ENCODE measurements at places on chromosomes 3 and 15. TPM values are rescaled to one million over a fixed set of nuclear protein-coding genes. Genes with fewer than 3 reads are reported as not detected.
A peak's percentile ranks its signal among the peaks of the same experiment; 100 is the strongest.

GRCh38 chr3:5184499-5184898, 3.0 kb upstream of the EDEM1 start:
- no peak for ATAC-seq

The PLA1A gene
- total RNA-seq: 0.39 TPM

GRCh38 chr3:23811919-23812318, 6.2 kb downstream of the UBE2E1 start:
- peak; percentile 67 for ATAC-seq

- ATAC-seq: peak; percentile 74
Measured at GRCh38 chr3:17841190-17841828, 98.9 kb upstream of the TBC1D5 start.

DNA sequence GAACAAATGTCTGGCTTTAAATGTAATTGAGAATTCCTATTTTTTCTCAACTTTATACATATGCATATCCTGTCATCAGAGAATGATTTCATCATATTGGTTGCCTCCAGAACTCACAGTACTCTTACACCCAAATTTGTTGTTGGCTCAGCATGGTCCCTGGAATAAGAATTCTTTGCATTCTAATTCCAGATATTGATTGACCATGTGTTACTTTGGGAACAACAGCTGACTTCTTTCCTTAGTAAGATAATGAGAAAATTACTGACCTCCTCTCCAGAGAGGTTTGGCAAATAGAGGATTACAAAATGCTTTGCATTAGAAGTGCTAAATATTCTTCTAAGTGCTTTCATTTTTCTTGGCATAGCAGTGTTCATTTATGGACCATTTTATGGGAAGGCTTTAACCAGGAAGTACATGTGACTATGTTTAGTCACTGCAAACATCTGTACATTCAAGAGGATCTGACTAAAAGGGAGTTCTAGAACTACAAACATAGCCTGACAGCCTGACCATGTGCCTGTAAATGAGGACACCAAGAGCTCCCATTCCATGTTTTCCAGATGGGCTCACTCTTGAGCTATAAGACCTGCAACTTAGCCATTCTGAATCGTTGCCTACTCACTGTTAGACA, 391.6 kb upstream of the DPPA4 start:
- no peak for ATAC-seq

DNA sequence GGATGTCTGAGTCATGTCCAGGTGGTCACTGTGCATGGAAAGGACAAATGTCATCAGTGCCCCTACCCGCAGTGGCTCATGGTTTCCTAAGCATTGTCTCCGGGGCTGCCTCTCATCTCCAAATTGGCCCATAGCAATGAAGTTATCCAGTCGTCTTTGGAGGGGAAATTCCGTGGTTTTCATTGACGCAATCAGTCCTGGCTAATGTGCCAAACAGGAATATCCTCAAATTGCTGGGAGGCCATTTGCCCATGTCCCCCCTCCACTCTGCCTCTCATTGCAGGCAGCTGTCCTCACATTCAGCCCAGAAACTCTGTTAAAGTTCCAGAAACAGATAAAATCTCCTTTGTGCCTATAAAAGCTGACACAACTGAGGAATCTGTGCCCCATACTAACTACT, 81.6 kb downstream of the MCTP2 start:
- no peak for ATAC-seq

- no peak for ATAC-seq
Measured at GRCh38 chr3:35223632-35224394, 415.5 kb upstream of the ARPP21 start.

DNA sequence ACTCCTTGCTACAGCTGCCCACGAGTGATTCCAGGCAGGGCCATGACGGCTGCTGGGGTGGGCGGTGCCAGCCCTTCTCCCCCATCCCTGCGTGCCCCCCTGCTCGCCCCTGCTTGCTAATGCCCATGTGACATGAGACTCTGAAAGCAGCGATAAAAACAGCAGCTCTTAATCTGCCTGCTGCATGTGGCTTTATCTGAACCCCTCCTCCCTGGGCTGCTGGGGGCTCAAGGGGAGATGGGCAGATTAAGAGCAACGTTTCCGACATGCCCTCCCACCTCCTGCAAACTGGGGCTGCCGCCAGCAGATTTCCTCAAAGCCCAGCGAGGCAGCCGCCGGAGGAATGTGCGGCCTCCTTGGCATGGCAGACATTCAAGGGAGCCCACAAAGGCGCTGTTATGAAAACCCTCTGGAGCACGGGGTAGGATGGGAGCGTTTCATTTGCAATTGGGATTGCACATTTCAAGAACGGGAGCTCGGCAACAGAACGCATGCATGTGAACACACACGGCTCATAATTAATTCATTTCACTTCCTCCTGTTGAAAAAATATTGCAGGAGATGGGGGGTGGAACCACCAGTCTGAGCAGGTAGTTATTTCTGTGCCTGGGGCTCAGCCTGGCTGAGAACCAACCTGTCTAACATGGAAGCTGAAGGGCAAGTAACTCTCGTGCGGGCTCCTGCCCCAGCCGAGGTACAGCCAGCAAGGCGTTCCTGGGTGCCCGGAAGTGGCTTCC, 504.2 kb upstream of the PROK2 start:
- ATAC-seq: no peak

DNA sequence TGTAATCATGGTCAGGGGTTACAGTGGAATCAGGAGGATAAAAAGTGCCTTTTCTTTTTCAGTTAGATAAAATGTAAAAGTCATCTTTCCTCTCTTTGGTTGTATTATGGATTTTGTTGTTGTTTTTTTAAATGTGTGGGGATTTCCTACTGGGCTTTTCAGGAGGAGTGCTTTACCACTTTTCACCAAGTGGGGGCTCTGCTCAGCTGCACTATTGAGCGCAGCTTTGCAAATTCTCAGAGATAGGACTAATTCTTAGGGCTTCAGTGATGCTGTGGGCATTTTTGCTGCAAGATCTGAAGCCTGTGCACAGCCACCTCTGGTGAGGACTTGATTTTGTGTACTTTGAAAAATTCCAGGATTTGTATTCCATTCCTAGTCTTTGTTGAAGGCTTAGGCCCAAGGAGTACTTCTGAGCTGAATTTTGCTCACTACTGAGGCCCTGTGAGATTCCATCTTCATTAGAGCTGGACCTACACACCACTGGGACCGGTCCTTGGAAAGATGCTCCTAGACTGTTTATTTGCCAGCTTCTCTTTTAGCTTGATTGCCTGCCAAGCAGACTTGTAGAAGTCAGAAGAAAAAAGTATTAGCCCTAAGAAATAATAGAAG, 7.5 kb downstream of the GNB5 start:
- no peak for ATAC-seq

- no peak for ATAC-seq
Measured at GRCh38 chr3:151504606-151505005, 43.7 kb upstream of the IGSF10 start.

The ETV5 gene
- total RNA-seq: 0.99 TPM

The CCDC54 gene
- not detected for total RNA-seq

DNA sequence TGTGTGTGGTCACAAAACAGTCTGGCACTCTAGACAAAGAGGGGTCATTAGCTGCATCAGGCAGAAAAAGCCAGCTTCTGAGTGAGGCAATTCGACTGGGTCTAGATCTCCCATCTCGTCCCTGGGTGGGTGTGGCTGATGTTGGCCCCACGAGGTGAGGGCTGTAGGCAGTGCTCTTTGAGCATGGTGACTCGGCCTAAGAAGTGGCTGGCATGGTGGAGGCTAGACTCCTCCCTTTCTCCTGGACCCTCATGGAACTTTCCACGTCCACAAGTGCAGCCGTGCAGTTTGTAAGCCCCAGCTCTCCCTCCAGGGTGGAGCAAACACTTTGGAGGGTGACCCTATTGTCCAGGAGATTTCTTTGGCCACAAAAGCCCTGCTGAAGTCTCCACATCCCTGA, 134.1 kb downstream of the OPA1 start:
- ATAC-seq: no peak

Measured in activated T-helper 17 cell treated with anti-CD3 and anti-CD28 coated beads, Interleukin-2, amount 50 U/mL, for 72 hours (primary cell).